ENCODE measurements at places on chromosomes 4 and X.
A peak's percentile ranks its signal among the peaks of the same experiment; 100 is the strongest.

DNA sequence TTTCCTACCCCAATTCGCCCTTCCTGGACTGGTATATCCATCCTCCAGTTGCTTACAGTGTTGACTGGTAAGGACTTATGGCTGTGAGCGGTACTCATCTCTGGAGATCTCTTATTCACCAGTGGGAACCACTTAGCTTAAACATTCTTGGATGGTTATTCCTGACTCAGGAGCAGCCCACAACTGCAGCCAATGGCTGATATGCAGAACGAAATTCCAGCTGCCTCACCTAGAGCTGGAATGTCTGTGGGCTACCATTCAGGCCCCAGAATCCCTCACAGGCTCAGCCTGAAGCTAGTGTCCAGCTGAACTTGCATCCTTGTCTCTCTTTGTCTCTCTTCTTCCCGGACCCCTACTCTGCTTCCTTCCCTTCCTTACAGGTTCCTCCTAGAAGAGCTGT lies 138.9 kb upstream of the SMIM31 start:
- no peaks in the 10 kb centered on the region for H3K36me3 ChIP-seq
- H3K4me3 ChIP-seq: no peak overlapping the region
- DNase-seq: no peak
- H3K4me1 ChIP-seq: peaks cover 3% of the 10 kb centered on the region

DNA sequence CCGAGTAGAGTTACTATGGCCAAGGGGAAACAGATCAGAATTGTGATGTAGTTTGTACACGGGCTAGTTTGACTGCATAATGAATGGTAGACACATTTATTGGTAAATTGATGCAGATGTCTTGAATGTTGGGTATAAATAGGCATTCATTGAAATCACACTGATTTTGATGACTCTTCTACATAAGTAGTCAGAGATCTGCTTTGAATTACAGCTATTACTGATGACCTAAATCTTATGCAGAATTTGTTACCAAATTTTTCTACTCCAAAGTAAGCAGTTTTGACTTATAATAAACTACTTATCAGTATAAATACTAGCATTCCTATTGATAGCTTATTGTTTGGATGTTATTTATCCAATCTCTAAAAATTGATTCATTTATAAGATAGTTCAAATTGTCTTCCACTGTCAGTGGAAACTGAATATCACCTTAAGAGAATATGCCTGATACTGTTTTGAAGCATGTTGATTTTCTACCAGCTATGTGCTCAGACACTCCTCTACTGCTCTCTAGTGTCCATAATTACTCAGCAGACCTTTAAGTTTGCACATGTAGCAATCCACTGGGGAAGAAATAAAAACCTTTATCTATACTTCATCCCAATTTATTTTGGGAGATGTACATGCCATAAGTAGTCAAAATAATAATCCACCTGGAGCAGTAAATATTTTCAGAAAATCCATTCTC lies 120.3 kb downstream of the RASL11B start:
- H3K4me1 ChIP-seq: peaks cover 26% of the 10 kb centered on the region
- DNase-seq: no peak
- H3K36me3 ChIP-seq: no peaks in the 10 kb centered on the region
- H3K27me3 ChIP-seq: no peaks in the 10 kb centered on the region
- no peak overlapping the region for H3K27ac ChIP-seq
- H3K4me3 ChIP-seq: no peak overlapping the region

GRCh38 chr4:184747034-184747830 lies 13.3 kb upstream of the CENPU start:
- H3K4me1 ChIP-seq: peaks cover 47% of the 10 kb centered on the region
- no peak for DNase-seq
- peaks cover 3% of the 10 kb centered on the region for H3K27me3 ChIP-seq

- H3K4me1 ChIP-seq: peaks cover 15% of the 10 kb centered on the region
- H3K27me3 ChIP-seq: no peaks in the 10 kb centered on the region
- DNase-seq: no peak
- no peaks in the 10 kb centered on the region for H3K36me3 ChIP-seq
- H3K4me3 ChIP-seq: no peak overlapping the region
Observed at GRCh38 chr4:158523990-158524535, 2.4 kb downstream of the RXFP1 start.

DNA sequence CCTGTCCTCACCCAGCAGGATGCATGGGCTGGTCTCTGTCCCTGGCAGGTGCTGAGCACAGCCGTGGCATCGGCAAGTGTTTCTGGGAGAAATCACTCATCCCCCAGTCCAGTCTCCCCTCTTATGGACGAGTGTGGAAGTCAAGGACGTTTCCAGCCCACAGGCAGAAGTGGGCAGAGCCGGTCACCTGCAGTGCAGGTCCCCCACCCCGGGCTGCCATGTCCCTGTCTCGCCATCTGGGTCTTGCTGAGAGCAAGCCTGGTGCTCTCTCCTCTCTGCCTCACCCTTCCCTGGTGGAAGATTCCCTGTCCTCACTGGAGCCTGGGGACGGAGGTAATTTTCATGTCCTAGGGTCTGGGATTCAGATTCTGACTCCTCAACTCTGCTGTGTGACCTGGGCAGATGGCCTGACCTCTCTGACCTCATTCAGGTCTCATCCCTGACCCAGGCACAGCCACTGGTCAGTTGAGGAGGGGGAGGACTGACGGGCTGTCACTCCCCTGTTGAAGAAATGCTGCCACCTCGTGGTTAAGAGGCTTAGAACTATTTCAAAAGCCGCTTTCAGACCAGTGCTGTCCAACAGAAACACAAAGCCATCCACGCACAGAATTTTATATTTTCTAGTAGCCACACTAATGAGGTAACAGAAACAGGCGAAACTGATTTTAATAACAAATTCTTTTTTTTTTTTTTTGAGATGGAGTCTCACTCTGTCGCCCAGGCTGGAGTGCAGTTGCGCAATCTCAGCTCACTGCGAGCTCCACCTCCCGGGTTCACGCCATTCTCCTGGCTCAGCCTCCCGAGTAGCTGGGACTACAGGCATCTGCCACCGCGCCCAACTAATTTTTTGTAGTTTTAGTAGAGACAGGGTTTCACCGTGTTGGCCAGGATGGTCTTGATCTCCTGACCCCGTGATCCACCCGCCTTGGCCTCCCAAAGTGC lies 1.8 kb downstream of the CPZ start:
- H3K27me3 ChIP-seq: no peaks in the 10 kb centered on the region
- peaks cover 3% of the 10 kb centered on the region for H3K36me3 ChIP-seq
- peak overlapping the region; percentile 62 for H3K4me3 ChIP-seq
- no peak overlapping the region for H3K27ac ChIP-seq
- peaks cover 27% of the 10 kb centered on the region for H3K4me1 ChIP-seq
- peak; percentile 70 for DNase-seq

GRCh38 chr4:113935190-113935589 lies 44.3 kb downstream of the ARSJ start:
- no peaks in the 10 kb centered on the region for H3K36me3 ChIP-seq
- H3K4me1 ChIP-seq: no peaks in the 10 kb centered on the region
- H3K27ac ChIP-seq: no peak overlapping the region
- H3K4me3 ChIP-seq: no peak overlapping the region

DNA sequence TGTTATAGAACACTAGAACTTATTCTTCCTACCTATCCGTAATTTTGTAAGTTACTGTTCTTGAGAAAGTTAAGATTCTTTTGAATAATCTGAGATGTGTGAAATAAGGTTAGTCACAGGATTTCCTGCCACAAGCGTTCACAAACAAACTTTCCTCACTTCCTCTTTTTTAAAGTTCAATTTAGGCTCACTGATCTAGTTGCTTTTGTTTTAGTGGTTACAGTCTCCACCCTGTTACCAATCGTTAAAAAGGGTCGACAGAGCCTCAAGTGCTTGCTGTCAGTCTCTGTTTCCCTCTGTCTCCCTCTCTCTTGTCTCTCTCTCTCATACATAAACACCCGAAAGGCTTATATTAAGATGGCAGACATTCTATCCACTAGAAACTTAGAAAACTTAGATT lies 35.9 kb upstream of the STK26 start:
- no peak overlapping the region for H3K27ac ChIP-seq
- H3K27me3 ChIP-seq: peaks cover 6% of the 10 kb centered on the region
- DNase-seq: no peak
- H3K4me3 ChIP-seq: no peak overlapping the region

DNA sequence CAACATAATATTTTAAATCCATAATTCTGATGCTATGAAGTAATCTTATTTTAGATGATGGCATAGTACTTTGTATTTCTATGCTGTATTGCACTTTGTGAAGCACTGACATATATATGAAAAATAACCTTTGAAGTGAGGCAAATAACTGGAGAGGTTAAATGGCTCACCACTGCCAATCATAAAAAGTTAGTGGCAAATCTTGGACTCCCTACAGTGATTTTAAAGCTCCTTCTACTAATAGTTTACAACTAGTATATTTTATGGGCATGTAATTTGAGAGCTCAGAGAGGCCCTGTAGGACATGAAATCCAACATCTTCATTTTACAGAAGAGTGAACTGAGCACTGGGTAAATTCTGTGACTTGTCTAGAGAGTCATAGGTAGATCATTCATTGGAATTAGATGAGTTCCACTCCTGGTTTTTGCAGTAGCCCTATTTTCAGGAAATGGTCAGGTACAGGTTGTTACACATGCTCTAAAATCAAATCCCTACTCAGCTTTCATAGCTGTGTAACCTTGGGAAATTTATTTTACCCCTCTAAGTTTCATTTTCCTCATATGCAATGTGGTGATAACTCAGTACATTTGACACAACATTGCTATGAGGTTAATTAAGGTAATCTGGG lies 804 bp upstream of the GC start:
- no peak overlapping the region for H3K4me3 ChIP-seq
- peaks cover 9% of the 10 kb centered on the region for H3K36me3 ChIP-seq
- peaks cover 7% of the 10 kb centered on the region for H3K4me1 ChIP-seq

DNA sequence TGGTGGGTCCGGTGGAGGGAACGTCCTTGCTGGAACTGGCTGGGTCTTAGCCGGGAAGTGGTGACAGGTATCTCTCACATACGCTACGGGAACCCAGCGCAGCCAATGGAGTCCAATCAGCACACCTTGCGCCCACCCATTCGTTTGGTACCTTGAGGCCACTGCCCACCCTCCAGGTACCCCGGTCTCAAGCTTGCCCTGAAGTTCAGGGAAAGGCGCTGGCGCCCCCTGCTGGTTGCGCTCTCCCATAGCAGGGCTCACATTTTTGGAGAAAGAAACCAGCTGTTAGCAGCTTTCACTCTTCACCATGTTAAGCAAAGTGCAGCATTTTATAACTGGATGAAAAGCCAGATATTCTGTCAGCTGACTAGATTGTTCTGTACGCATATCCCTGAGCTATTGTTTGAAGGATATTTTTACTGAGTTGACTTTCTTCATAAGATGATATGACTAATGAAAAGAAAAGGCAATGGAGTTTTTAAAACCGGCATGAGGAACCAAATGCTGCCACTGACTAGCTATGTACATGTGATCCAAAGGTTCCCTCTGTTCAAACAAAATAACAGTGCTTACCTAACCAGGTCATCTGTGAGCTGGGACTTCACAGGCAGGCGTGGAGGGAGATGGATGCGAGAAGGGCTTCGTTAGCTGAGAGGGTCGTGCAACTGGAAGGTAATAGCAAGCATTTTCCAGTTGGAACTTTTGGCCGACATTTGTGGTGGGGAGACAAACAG lies 43.7 kb downstream of the OTOP1 start:
- H3K4me3 ChIP-seq: no peak overlapping the region
- no peaks in the 10 kb centered on the region for H3K36me3 ChIP-seq
- H3K27ac ChIP-seq: peak overlapping the region; percentile 63
- peaks cover 5% of the 10 kb centered on the region for H3K27me3 ChIP-seq

GRCh38 chr4:130636486-130636885 lies 1540.5 kb downstream of the C4orf33 start:
- no peaks in the 10 kb centered on the region for H3K36me3 ChIP-seq
- DNase-seq: no peak
- H3K4me3 ChIP-seq: no peak overlapping the region
- H3K27me3 ChIP-seq: no peaks in the 10 kb centered on the region

DNA sequence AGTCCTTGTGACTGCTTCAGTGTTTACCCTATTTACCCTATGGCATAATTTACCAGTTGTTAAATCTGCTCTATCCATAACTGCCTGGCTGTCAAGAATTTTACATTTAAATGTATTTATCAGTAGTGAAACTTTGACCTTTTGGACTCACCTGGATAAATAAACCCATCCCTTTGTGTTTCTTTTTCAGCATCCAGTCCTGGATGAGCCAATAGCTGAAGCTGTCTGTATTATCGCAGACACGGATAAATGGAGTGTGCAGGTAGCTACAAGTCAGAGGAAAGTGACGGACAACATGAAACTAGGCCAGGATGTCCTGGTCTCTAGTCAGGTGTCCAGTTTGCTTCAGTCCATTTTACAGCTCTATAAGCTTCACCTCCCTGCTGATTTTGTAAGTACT lies 122.4 kb downstream of the FNIP2 start:
- peaks cover 2% of the 10 kb centered on the region for H3K36me3 ChIP-seq
- no peak overlapping the region for H3K27ac ChIP-seq
- H3K4me3 ChIP-seq: no peak overlapping the region
- peaks cover 33% of the 10 kb centered on the region for H3K4me1 ChIP-seq
- no peaks in the 10 kb centered on the region for H3K27me3 ChIP-seq

GRCh38 chr4:183989461-183989860 lies 84.4 kb downstream of the STOX2 start:
- H3K4me1 ChIP-seq: peaks cover 16% of the 10 kb centered on the region
- H3K36me3 ChIP-seq: no peaks in the 10 kb centered on the region
- no peak overlapping the region for H3K4me3 ChIP-seq
- no peak overlapping the region for H3K27ac ChIP-seq

- H3K27me3 ChIP-seq: no peaks in the 10 kb centered on the region
- peak; percentile 77 for DNase-seq
- peak within 1 kb of the TSS; percentile 93 for H3K27ac ChIP-seq
- peaks cover 15% of the 10 kb centered on the region for H3K36me3 ChIP-seq
Observed at GRCh38 chrX:48696301-48696908, at the start of gene SUV39H1. Gene SUV39H1, plus strand, starts transcription at chrX:48696734. Its CDS starts 51 bp downstream, at chrX:48696785.

GRCh38 chrX:87006561-87006960 lies 511.0 kb upstream of the KLHL4 start:
- DNase-seq: peak; percentile 12
- peaks cover 20% of the 10 kb centered on the region for H3K4me1 ChIP-seq
- H3K27me3 ChIP-seq: no peaks in the 10 kb centered on the region
- H3K27ac ChIP-seq: peak overlapping the region; percentile 86
- H3K4me3 ChIP-seq: no peak overlapping the region

- no peak for DNase-seq
- peaks cover 5% of the 10 kb centered on the region for H3K36me3 ChIP-seq
- peaks cover 79% of the 10 kb centered on the region for H3K4me1 ChIP-seq
- H3K27ac ChIP-seq: peak overlapping the region; percentile 95
Observed at GRCh38 chr4:52873191-52873590, 11.1 kb downstream of the RASL11B start.

DNA sequence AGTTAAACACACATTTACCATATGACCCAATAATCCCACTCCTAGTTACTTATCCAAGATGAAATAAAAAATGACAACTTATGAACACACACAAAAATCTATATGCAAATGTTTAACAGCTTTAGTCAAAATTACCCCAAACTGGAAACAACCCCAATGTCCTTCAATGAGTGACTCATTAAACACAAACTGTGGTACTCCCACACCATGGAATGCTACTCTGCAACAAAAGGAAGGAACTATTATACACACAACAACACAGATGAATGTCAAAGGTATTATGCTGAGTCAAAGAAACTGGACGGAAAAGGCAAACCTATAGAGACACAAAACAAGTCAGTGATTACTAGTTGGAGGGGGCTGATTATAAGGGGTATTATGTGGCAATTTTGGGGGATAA lies 40.5 kb downstream of the MED14 start:
- H3K4me3 ChIP-seq: no peak overlapping the region
- no peaks in the 10 kb centered on the region for H3K4me1 ChIP-seq
- peaks cover 67% of the 10 kb centered on the region for H3K36me3 ChIP-seq
- no peaks in the 10 kb centered on the region for H3K27me3 ChIP-seq
- DNase-seq: no peak

Measured in WTC11 (cell line).